Fibroblast of skin of left quadriceps (primary cell): ENCODE measurements at places on chromosomes 1 and 21.
A peak's percentile ranks its signal among the peaks of the same experiment; 100 is the strongest.

DNA sequence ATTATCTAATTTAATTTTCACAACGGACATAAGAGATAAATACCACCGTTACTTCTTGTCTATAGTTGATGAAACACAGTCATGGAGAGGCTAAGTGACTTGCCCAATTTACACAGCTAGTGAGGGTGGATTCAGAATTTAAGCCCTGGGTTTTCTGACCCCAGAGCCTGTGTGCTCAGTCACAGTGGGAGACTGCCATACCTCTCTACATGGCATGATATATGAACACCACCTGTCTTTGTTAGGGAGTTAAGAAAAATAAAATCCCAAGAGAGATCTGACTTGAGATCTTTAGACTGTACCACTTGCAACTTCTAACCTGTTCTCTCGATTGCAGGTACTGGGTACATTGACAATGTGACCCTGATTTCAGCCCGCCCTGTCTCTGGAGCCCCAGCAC, 40.3 kb downstream of the LAMC2 start:
- DNase-seq = no peak

DNA sequence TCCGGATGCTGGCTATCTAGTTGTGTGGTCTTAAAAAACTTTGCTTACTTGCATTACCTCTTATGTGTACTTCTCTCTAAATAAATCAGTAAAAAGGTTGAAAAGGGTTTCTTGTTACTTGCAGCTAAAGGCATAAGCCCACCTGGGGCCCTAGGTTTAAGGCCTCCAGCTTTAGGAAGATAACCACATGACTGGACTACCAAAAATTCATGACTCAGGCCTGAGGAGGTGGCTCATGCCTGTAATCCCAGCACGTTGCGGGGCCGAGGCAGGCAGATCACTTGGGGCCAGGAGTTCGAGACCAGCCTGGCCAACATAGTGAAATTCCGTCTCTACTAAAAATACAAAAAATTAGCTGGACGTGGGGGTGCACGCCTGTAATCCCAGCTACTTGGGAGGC, 142.9 kb downstream of the APP start:
- no peak for DNase-seq

DNA sequence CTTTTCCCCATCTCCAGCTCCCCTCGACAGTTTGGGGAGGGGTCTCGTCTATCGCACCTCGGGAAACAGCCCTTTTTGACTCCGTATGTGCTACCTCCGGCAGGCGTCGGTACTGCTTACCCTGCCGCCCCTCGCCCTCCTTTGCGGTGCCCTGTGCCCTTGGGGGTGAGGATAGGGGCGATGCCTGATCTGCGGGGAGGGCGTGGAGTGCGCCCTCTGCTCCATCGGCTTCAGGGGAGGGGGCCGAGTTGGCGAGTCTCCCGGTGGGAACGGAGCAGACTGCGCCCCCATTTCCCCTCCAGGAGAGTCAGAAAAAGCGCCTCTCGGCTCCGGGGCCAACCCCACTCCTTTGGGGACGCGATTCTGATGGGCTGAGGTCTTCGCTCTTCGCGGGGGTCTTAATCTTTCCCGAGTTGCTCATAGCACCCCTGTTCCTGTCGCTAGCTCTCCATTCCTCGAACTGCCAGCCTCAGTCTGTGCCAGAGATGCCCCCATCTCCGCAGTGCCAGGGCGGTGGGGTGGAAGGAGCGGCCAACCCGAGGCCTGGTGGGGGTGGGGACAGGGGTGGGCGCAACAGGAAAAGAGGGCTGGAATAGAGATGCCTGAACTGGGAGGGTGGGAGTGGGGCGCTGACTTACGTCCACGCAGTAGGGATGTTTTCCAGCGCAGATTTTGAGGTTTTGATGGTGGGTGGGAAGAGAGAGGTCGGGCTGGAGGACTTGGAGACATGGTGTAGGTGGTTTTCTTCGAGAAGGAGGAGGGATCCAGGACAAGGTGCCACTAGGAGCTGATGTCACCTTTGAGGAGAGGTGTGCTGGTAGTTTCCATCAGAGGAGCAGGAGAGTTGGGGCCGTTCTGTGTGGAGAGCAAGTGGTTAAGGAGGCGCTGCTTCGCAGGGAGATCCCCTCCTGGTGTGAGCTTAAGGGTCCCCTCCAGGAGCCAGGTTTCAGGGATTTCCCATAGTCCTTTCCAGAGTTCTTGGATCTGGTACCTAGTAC, 674 bp downstream of the PPFIA4 start:
- no peak for DNase-seq

GRCh38 chr1:214552174-214552608, 789 bp upstream of the PTPN14 start:
- no peak for DNase-seq

- no peak for DNase-seq
These were observed 872 bp downstream of the GPBP1L1 start for GRCh38 chr1:45685308-45686014.

DNA sequence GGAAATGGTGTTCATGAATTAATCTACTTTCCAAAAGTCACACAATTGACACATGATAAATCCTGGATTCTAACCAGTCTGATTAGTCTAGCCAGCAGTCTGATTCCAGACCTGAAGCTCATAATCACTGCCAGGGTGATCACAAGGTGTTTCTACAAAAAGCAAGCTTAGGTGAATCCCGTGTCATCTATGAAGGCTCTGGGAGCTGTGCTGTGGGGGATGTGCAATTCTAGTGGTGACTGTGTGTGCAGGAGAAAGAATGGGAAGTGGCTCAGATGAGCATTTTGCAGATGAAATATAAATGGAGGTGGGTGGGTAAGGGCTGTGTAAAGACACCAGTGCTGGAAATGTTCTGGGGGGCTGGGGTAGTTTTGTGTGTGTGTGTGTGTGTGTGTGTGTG, 1.8 kb upstream of the NPPB start:
- DNase-seq = no peak

- no peak for DNase-seq
These were observed 109.3 kb downstream of the TNFSF18 start for GRCh38 chr1:172941471-172941870.

DNA sequence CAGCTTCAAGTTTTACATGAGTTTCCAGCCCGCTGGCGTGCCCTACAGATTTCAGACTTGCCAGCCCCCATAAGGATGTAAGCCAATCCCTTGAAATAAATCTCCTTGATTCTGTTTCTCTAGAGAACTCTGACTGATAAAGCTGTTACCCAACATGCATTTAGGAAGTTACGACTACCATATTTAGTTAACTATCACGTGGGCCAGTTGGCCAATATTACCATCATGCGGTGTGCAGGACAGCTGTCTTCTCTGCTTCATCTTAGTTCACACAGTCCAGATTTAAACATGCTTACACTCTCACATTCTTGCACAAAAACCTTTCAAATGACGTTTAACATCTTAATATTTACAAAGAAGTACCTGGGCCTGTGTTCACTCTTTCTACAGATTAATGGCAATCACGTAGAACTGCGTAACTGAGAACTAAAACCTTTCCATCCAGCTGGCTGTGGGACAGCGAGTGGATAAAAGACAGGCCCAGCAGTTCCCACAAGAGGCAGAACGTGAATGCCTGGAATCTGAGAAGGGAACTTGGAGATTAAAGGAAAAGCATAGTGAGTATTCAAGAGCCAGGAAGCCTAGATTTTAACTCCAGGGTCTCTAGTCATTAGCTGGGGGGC, 20.8 kb downstream of the FAM177B start:
- no peak for DNase-seq

- DNase-seq = no peak
These were observed 326.2 kb downstream of the DUSP10 start for GRCh38 chr1:221415651-221416050.

DNA sequence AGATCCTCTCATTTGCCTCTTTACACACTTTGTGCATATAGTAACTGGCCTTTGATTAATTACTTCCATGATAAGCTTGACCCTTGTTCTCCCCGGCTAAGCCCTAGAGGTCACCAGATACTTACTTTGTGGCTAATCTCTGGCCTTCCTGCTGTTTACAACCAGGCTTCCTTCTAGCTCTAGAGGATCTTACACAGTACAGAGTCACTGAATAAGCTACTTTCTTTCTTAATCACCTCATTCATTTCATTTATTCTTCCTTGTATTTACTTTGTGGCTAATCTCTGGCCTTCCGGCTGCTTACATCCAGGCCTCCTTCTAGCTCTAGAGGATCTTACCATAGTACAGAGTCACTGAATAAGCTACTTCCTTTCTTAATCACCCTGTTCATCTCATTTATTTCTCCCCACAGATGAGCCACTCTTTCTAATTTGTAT, 144.3 kb upstream of the C1orf21 start:
- no peak for DNase-seq

DNA sequence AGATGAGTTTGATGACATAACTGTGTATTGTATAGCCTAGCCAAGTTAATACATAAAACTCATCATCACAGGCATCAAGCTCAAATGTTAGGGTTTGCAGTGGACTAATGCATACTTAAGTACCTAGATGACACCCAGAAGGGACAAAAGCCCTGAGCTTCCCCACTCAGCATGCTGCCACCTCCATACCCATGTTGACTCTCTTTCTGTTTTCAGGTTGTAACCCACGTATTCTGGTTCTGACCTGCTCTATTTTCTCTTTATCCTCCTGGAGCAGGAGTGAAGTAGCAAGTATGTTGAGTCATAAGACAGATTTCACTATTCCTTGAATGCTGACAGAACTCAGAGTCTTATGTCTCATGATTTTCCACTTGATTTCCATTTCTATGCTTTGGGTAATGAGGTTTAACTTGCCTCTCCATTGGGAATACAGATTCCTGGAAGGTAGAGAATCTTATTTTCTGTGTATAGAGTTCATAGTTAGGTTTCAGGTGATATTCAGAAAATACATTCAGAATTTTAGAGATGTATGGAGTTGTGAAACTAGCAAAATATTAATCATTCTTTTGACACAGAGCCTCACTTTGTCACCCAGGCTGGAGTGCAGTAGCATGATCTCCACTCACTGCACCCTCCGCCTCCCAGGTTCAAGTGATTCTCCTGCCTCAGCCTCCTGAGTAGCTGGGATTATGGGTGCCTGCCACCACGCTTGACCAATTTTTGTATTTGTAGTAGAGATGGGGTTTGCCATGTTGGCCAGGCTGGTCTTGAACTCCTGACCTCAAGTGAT, 122.5 kb upstream of the KCNJ15 start:
- DNase-seq = no peak

GRCh38 chr1:233960386-233960785, 55.9 kb downstream of the SLC35F3 start:
- DNase-seq = no peak

DNA sequence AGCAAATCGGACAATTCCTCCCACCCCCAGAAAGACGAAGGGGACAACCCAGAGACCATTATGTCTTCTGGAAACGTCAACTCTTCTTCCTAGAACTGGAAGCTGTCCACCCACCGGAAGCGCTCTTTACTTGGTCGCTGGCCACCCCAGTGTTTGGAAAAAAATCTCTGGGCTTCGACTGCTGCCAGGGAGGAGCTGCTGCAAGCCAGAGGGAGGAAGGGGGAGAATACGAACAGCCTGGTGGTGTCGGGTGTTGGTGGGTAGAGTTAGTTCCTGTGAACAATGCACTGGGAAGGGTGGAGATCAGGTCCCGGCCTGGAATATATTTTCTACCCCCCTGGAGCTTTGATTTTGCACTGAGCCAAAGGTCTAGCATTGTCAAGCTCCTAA, 3.2 kb downstream of the S1PR1 start:
- no peak for DNase-seq

GRCh38 chr1:47993416-47993740, 3.8 kb downstream of the TRABD2B start:
- DNase-seq = no peak

- DNase-seq = no peak
These were observed 1.7 kb downstream of the KLHDC8A start for GRCh38 chr1:205355075-205355453.

- no peak for DNase-seq
These were observed 5.1 kb upstream of the OLIG1 start for GRCh38 chr21:33064623-33065390.

DNA sequence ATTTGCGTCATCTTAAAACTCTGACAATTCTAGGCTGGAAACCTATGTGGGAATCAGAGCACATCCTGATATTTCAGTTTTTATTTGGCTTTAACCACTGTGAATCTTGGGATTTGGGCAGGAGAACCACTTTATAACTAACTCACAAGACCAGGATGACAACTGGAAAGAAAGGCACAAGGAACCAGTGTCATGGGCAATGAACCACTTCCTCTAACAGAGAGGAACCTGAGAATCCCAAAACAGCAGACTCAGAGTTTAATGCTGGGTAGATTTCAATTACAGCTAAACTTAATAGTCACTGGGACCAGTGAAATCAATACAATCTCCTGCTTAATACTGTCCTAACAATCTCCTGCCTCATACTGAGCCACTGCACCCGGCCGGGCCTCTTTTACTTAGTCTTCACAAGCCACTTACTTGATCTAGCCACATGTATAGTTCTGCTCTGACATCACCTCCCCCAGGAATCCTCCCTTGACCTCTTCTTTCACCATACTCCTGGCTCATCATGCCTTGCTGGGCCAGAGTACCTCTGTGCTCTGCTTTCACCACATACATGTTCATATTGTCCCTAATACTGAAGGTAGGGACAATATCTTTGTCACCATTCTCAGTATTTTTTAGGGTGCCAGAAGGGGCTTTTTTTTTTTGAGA, 20.2 kb upstream of the SLFNL1 start:
- DNase-seq = no peak

GRCh38 chr21:38958940-38959691, 153.4 kb downstream of the ETS2 start:
- DNase-seq = peak; percentile 65

DNA sequence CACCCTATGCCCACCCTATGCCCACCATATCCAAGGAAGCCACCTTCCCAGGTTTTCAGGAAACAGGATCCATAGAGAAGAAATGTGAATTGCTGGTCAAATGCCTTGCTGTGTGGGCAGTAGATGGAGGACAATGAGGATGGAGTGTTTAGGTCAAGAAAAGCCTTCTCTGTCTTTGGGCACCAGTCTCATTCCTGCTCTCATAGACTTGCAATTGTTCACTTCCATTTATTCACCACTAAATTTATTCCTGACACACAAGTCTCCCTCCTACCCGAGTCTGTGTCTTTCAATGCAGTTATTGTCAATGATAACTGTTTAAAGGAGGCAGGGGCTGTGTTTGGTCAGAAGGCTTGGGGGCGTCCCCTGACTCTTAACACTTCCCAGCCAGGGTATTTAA, 48.0 kb upstream of the ITPKB start:
- no peak for DNase-seq

GRCh38 chr1:201810466-201811216, 18.3 kb upstream of the IPO9 start:
- DNase-seq = no peak

- no peak for DNase-seq
These were observed 31.6 kb upstream of the SSBP3 start for GRCh38 chr1:54437783-54438182.

GRCh38 chr1:61353797-61354406, 271.5 kb downstream of the NFIA start:
- DNase-seq = no peak

GRCh38 chr1:3316340-3316943, 138.0 kb upstream of the ARHGEF16 start:
- no peak for DNase-seq

- DNase-seq = no peak
These were observed 59.0 kb upstream of the TINAGL1 start for GRCh38 chr1:31517301-31517700.

GRCh38 chr1:153968408-153968807, 706 bp downstream of the CREB3L4 start:
- no peak for DNase-seq
